ENCODE measurements at places on chromosomes 2 and 18.

- DNase-seq = peak; percentile 41
These were observed 70.6 kb upstream of the PSMD14 start for GRCh38 chr2:161237392-161238264.

DNA sequence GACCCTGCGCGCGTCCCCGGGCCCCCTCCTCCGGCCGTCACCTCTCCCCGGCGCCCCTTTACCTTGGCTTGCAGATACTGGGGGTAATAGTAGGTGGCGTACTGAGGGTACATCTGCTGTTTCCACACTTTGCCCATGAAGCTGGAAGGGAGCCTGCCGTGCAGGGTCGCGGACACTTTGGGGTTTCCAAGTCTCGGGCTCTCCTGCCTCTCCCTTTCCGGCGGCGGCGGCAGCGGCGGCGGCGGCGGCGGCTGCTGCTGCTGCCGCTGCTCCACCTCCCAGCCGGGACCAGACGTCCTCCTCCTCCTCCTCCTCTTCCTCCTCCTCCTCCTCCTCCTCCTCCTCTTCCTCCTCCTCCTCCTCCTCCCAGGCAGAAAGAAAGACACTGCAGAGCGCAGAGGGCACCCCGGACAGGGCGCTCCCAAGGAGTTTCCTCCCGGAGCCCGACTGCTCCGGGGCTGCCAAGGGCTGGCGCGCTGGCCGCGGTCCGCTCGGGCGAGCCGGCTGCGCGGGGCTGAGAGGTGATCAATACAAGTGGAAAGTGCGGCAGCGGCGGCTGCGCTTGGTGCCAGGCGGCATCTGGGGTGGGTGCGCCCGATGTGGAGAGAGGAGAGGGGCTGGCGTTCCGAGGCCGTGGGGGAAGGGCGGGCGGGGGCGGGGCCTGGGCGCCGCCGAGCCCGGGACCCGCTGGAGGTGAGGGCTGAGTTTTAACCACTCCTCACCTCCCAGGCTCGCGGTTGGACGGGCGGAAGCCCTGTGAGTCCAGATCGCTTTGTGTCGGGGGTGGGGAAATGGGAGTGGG lies at the start of gene RBMS1:
TSS of gene RBMS1 (minus strand) at position 581 of the 802 bp plus-strand sequence. CDS start at position 137, 444 bp downstream.
- peak; percentile 48 for DNase-seq

DNA sequence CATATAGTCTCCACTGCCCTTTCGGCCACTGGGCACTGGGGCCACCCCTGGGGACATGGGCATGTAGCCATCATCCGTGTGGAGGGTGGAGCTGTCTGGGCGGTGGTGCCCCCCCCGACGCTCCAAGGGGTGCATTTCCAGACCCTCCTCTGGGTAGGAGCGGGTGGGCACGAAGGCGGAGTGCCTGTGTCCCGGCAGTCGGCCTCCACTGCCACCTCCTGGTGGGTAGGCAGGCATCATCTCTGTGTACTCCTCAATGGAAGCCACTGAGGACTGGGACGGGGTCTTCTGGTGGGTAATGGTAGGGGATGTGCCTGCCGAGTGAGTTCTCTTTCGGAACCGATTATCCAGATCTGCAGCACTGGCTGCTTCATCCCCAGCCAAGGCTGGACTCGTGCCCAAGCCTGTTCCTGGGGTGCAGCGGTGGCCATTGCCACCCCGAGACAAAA lies 2.8 kb downstream of the IRS1 start:
- DNase-seq = no peak

- no peak for DNase-seq
These were observed 94.5 kb upstream of the KLHL14 start for GRCh38 chr18:32867330-32867729.

DNA sequence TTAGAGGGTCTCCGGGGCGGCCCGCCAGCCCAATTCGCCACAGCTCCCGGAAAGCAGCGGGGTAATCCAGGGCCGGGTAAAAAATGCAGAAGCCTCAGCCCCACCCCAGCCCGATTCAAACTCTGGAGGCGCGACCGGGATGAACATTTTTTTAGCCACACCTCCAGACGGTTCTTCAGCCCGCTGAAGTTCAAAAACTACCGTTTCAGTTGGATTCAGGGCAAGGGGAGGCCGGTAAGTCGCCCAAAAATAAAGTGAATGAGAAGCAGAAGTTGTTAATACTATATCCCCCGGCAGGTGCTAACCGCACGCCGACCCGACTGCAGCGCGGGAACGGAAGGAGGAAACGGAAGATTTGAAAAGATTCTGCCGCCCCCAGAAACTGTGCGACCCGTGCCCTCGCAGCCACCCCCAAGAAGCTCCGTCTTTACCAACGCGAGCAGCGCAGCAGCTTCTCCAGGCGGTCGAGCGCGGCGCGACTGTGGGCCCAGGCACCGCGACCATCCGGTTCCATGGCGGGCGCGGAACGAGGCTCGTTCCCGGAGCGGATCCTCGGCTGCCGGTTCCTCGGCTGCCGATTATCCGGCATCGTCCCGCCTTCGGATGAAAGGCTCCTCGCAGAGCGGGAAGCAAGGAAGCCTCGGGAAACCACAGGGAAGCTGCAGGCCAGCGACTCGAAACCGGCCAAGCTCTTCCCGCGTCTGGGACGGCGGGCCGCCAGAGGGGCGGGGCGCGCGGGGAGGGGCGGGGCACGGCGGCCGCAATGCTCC lies at the start of gene BARD1:
TSS of gene BARD1 (minus strand) at position 703 of the 770 bp plus-strand sequence. CDS start at position 589, 114 bp downstream.
- peak; percentile 33 for DNase-seq

- no peak for DNase-seq
These were observed 98.1 kb downstream of the SMAD2 start for GRCh38 chr18:47832348-47832747.

- no peak for DNase-seq
These were observed 396.9 kb upstream of the LRATD1 start for GRCh38 chr2:14235667-14236066.

GRCh38 chr2:1685957-1686783 lies 58.1 kb downstream of the PXDN start:
- DNase-seq = no peak

DNA sequence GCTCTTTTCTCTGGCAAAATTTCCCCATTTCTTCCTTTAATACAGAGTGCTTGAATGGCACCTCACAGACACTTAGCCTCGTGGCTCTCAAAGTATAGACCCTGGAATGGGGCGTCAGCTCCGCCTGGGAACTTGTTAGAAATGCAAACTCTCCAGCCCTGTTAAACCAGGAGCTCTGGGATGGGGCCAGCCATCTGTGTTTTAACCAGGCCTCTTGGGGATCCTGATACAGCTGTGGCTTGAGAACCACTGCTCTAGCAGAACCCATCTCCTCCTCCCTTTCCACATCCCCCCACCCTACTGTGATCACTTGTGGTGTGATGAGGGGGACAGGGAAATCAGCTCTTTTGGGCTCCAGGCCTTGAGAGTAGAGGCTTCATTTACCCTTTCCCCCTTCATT lies 15.9 kb downstream of the LTBP1 start:
- DNase-seq = no peak

DNA sequence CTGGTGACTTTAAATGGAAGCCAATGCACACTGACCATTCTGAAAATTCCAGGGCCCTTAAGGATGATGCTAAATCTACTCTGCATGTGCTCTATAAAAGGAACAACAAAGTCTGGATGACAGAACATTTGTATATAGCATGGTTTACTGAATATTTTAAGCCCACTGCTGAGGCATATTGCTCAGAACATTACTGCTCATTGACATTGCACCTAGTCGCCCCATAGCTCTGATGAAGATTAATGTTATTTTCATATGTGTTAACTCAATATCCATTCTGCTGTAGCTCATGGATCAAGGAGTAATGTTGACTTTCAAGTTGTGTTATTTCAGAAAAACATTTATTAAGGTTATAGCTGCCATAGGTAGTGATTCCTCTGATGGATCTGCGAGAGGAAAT lies 827.5 kb upstream of the CHAC2 start:
- no peak for DNase-seq

- no peak for DNase-seq
These were observed 104.4 kb downstream of the RDH14 start for GRCh38 chr2:18456026-18456425.

GRCh38 chr18:2171840-2172625 lies 399.3 kb downstream of the METTL4 start:
- no peak for DNase-seq

DNA sequence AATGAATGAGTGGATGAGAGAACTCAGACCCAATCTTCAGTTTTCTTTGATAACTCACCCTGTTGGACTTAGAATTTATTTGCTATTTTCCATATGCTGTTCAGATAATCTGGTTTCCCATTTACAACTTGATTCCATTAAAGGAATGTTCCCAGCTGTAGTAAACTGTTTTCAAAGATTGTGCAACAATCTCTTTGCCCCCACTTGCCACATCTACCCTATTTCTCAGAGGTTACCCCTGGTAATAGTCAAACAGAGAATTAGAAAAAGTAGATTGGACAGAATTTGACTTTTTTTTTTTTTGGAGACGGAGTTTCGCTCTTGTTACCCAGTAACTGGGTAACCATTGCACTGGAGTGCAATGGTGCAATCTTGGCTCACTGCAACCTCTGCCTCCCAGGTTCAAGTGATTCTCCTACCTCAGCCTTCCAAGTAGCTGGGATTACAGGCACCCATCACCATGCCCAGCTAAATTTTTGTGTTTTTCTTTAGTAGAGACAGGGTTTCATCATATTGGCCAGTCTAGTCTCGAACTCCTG lies 93.4 kb upstream of the SIX2 start:
- DNase-seq = no peak

- no peak for DNase-seq
These were observed 25.4 kb downstream of the SLC9A4 start for GRCh38 chr2:102498414-102498813.

DNA sequence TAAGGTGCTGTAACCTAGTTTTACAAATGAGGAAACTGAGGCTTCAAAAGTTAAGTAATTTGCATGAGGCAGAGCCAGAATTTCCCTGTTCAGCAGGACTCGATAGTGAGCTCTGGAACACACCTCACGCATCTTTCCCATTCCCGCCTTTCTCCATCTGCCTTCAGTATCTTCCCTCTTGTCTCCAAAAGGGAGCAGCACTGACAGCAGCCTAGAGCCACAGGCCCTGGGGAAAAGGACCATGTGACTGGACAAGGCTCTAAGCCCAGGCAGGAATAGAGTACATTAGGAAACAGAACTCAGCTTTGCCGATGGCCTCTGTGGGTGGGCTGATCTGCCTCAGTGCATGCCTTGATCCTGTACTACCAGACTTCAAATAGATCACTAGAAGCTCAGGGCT lies 21.5 kb downstream of the GPR155 start:
- no peak for DNase-seq

- no peak for DNase-seq
These were observed 152.0 kb downstream of the GALNT14 start for GRCh38 chr2:30986231-30986580.

DNA sequence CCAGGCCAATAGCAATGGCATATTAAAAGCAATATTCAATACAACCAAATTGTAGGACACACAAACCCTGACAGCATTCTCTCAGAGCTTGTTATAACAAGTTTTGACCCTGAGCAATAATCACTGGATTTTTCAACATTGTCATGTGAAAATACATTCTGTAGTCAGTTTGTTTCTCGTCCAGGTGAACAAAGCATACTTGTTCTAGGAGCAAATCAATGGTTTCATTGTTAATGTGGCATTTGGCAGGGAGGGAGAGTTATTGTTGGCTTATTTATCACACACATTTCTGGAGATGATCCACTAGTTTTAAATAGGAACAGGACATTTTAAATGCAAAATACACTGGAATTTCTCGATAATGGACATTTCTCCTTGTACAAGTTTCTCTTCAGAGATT lies 69.9 kb upstream of the L3MBTL4 start:
- no peak for DNase-seq

- no peak for DNase-seq
These were observed 113.9 kb downstream of the MAP4K4 start for GRCh38 chr2:101811226-101812015.

DNA sequence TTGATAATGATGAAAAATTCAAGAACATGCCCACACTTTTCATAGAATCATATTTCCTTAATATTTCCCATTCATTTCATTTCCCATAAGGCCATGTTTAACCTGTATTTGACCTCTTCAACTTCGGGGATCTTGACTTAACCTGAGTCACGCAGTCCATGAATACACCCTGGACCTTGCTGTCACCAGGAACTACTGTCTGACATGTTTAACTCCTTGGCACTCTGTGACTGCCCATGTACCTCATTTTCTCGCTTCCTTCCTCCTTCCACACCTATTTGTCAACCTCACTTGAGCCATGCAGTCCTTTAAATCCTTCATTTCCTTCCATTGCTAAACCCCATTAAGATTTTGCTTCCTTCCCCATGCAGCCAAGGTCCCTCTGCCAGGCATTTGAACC lies 16.3 kb downstream of the ABCB11 start:
- DNase-seq = no peak

DNA sequence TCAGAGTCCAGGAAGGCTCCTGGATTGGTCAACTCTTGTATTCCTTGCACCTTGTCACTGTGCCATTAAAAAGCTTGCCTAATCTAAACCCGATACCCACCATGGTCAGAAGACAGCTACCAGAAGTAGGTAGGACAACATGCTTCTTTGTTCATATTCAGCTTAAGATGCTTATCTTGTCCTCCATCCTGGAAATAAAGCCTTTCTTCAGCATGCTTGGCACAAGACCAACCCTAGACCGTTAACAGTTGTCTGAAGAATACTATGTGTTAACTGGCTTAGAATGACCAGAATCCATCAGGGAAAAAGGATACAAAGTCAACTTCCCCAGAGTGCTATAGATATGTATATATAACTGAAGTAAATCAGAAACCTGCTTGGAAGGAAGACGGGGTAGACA lies 193.9 kb downstream of the ZRANB3 start:
- no peak for DNase-seq

Measured in stimulated activated CD4-positive, alpha-beta T cell treated with anti-CD3 and anti-CD28 coated beads, Interleukin-12 subunit alpha, Interleukin-12 subunit beta, amount 100 ng/mL, for 4 hours (primary cell).